ENCODE measurements at places on chromosomes 5 and 9.
A peak's percentile ranks its signal among the peaks of the same experiment; 100 is the strongest.

DNA sequence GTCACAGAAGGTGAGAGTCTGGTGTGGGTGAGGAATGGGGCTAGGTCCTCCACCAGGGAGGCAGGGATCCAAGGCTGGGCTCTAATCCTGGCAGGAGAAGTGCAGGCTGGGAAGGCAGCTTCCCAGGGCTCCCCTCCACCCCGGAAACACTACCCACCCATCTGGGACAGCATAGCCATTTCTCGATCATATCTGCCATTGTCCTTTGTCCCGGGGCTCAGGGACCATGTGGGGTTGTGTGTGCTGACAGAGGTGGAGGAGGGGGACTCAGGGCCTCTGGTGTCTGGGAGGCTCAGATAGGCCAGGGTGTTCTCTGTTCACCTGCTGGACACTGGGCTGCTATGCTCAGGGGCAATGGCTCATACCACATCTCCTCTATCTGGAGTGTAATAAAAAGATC is 32.2 kb upstream of the STRBP start:
- no peak for DNase-seq

GRCh38 chr5:145244788-145245187 is 590.4 kb downstream of the PRELID2 start:
- DNase-seq = no peak

- no peak for DNase-seq
Observed at GRCh38 chr5:56558131-56558745, 257.1 kb upstream of the MAP3K1 start.

GRCh38 chr9:108062680-108063079 is 573.1 kb upstream of the KLF4 start:
- no peak for DNase-seq

- no peak for DNase-seq
Observed at GRCh38 chr5:107486489-107486888, 184.2 kb downstream of the EFNA5 start.

DNA sequence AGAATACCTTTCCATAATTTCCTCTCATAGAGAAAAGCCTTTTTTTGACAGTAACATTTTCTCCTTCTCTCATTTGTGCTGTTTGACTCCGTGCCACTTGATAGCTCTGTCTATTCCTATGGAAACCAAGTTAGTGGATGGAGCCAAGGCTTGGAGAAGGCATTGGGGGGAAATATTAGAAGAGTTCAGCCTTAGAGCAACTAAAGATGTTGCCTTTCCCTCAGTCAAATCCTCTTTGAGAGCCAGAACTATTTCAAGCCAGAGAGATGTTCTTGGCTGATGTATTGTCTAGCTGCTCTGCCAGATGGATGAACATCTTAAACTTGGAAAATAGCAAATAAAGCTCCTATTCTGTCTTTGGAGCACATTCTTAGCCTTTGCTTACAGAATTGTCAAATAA is 112.4 kb downstream of the INVS start:
- DNase-seq = no peak

DNA sequence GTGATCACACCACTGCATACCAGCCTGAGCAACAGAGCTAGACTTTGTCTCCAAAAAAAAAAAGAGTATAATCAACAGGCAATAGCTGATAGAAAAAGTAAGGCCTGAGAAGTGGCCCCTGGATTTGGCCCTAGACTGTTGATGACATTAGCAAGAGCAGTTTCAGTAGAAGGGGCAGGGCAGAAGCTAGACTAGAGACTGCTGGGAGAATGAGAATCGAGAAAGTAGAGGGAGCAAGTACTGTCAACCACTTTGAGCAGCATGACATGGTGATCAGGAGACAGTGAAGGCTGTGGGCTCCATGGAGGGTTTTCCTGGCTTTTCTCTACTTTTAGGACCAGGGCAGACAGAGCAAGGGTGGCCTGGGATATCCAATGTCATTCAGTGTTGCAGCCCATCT is 34.9 kb upstream of the B4GALT1 start:
- peak; percentile 39 for DNase-seq

DNA sequence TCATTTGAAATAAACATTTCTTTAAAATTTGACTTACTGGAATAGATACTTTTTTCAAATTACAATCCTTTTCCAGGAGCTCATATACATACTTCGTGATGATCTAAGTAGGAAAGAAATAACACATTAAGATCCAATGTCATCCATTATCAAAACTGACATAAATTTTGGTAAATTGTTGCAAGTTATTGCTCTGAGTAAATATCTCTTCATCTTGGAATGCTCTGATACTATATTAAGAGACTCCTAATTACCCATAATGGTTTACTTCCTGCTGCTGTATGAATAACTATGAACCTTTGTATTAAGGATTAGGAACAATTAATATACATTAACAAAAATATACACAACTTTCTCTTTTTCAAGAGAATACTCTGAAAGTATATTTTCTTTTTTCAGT is 223.0 kb upstream of the POU5F2 start:
- DNase-seq = no peak

GRCh38 chr5:59038798-59039295 is 456.0 kb downstream of the RAB3C start:
- DNase-seq = no peak

DNA sequence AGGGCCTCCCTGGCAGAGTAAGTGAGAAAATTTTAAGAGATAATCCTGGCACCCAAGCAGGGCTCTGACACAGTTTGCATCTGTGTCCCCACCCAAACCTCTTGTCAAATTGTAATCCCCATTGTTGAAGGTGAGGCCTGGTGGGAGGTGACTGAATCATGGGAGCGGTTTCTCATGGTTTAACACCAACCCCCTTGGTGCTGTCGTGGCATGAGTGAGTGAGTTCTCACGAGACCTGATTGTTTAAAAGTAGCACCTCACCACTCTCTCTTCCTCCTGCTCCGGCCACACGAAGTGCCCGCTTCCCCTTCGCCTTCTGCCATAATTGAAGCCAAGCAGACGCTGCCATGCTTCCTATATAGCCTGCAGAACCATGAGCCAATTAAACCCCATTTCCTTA is 80.1 kb downstream of the FBXW11 start:
- DNase-seq = no peak

GRCh38 chr9:76463211-76463610 is 4.2 kb downstream of the GCNT1 start:
- no peak for DNase-seq

- DNase-seq = no peak
Observed at GRCh38 chr5:68494771-68495170, 279.2 kb downstream of the PIK3R1 start.

DNA sequence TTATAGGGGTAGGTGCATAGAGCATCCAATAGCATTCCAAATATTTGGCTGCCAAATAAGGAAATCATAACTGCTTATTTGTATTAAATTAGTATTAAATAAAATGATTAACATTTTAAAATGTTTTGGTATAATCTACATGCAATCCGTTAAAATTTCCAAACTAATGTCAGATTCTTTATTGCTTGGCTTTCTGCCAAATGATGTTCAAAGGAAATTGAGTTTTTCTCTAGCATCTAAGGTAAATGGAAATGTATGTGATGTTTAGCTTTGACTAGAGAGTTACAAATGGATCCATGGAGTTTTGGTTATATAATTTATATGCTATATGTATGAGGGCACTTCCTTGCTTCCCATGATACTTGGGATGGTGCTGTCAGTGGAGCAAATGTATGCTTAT is 121.7 kb downstream of the ZCCHC7 start:
- DNase-seq = no peak

- DNase-seq = no peak
Observed at GRCh38 chr5:103523319-103523718, 39.3 kb downstream of the NUDT12 start.

GRCh38 chr5:145976431-145977155 is 40.2 kb downstream of the SH3RF2 start:
- no peak for DNase-seq

DNA sequence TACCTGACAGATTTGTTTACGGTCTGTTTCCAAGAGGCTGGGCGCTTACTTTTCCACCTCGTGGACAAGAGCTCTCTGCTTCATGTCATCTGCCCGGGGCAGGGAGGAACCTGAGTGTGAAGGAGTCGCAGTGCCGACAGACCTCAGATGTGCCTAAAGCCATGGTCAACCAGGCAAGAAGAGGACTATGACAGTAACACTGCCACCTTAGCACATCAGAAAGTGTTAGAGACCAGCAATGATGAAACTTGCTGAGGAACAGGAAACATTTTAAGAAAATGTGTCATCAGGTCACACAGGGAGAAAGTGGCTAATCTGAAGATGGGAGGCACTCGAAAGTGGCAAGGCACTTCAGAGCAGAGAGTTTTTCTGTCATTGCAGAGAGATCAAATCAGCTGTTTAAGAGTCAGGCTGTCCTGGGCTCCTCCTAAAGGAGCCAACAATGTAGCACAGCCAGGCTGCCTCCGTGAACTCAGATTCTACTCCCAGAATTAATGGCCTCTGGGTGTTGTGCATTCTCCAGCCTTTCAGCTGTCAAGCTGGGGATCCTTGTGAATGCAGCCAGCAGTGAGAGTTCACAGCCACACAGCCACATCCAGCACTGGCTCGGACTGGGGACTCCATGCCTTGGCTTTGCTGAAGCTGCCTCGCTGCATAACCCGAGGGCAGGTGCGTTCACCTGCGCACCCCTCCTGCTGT is 94.6 kb downstream of the RAPGEF1 start:
- no peak for DNase-seq

GRCh38 chr9:124939944-124940343 is 939 bp downstream of the GOLGA1 start:
- DNase-seq = no peak

GRCh38 chr5:65867542-65868195 is 58.7 kb upstream of the ERBIN start:
- no peak for DNase-seq
